Esophagus muscularis mucosa (tissue), 4 donors: ENCODE measurements at places on chromosomes 1 and 21. TPM values are rescaled to one million over a fixed set of nuclear protein-coding genes. Genes with fewer than 3 reads are reported as not detected.

DNA sequence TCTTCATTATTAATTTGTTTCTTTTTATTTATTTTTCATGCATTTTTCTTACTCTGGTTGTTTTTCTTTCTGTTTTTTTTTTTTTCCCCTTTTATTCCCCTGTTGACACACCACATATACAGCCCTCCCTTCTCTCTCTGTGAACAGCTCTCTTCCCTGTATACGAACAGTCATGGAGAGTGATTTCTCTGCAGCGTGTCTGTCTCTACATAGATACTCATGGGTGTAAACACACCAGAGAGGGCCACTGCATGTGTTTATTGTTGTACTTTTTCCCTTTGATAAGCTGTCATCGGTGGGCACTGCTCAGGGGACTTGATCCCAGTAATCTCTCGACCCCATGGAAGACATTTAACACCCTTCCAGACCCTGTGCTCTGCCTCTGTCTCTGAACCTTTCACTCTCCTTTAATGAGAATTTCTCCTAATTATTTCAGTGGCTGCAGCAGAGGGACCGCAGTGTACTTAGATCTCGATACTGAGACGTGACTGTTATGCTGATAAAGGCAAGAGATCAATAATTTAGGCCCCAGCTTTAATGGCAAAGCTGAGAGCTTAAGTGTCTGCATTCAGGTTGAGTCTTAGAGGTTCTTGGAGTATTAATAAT is 113.1 kb downstream of the PBX1 start:
- no peak for DNase-seq

Gene PDE9A
- total RNA-seq = 68.4 TPM

DNA sequence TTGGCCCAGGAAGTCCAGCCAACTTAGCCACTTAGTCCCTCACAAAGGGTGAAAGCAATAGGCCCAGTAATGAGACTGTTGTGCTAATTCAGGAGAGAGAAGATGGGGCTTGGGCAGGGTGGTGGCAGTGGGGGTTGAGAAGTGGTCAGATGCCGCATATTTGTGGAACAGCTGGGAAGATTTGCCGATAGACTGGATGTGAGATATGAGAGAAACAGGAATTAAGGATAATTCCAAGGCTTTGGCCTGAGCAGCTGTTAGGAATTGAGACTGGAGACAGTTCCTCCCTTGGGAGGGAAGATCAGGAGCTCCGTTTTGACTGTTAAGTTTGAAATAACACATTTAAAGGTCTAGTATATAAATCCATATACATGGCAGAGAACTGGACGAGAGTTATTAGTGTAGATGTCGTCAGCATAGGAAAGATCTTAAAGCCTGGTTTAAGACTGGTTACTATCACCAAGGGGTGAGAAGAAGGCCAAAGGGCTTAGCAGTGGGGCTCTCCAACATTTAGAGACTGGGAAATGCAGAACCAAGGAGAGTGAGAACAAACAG is 323.7 kb upstream of the FAM78B start:
- DNase-seq = no peak

Gene HMGB4
- not detected for total RNA-seq

Gene LRRC7
- 0.52 TPM for total RNA-seq

GRCh38 chr1:204478172-204478899 is 16.3 kb downstream of the PIK3C2B start:
- DNase-seq = no peak
